ENCODE measurements at places on chromosomes 13 and 19.

DNA sequence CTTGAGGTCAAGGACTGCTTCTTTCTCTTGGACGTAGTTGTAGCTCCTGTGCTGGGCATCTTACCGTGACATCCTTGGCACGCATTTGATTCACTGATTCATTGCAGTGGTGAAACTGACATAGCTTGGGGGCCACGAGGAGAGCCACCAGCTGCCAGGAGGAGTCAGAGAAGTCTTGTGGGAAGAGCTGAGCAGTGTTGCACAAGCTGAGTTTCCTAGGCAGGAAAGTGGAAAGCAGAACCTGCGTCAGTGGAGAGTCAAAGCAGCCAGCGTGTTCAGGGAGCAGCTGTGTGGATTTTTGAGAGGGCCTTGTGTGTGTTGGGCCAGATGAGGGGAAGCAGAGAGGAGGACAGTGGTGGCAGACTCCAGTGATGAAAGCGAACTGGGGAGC lies 5.3 kb upstream of the GPR183 start:
- DNase-seq = no peak

- no peak for DNase-seq
These were observed 521.9 kb downstream of the KLF5 start for GRCh38 chr13:73580513-73581267.

- DNase-seq = no peak
These were observed 82.0 kb downstream of the FRY start for GRCh38 chr13:32113532-32113931.

DNA sequence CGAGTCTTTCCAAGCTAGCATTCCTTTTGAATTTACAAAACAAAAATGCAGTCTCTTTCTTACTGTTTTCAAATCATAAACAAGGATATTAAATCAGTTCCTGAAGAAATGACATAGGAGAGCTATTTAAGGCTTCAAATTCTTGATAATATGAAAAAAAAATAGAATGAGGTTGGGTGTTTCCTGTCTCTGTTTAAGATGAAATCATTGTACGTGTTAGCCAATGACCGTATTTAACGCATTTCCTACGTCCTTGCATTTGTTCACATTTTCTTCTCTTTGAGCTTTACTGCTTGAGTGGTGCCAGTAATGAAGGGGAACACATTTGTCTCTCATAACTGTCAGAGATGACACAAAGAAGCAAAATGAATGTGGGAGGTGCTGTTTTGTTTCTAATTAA lies 821.3 kb downstream of the DIAPH3 start:
- no peak for DNase-seq

GRCh38 chr13:27928353-27928804 lies 8.6 kb downstream of the PDX1 start:
- DNase-seq = no peak

DNA sequence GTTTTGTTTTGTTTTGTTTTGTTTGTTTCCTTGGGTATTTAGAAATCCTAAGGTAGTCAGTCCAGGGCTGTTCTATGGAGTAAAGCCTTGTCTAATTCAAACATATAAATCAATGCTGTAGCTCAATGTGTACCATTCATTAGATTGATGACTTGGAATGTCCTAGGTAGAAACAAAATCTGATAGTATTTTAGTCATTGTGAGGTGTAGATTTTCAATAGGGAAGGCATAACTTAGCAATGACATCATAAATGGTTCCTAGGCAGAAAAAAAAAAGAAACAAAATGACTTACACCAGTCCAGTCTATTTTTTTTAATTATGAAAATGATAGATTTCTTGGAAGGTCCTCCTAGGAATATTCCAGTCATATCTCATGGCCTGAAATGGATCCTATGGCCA lies 189.9 kb downstream of the SPRY2 start:
- no peak for DNase-seq

GRCh38 chr19:16076958-16077611 lies 790 bp downstream of the TPM4 start:
- DNase-seq = no peak

DNA sequence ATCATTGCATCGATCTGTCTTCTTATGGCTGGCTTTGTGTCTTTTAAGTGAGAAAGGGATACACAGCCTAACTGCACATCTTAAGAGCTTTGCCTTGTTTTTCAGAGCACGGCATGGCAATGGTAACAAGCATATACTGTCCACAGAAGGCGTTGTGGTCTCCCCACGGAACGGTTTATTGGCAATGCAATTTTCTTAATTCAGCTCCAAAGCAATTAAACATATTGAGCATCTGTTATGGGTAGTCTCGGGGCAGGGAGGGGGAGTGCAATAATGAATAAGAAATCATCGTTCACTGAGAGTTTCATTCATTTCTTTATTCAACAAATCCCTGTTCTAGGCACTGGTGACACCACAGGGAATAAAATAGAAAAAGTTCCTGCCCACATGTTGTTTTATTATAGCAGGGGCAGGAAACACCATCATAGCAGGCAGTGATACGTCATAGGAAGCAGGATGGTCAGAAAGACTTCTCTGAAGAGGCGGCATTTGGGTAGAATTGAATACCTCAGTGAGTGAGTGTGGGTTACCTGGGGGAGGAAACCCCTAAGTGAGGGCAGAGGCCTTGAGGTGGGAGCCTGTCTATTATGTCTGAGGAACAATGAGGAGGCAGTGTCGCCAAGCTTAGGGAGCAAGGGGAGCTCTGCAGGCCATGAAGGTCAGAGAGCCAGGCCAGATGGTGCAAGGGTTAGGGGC lies 185.7 kb upstream of the KL start:
- no peak for DNase-seq

GRCh38 chr13:36673838-36674326 lies at the start of gene SERTM1:
TSS of gene SERTM1 (plus strand) at chr13:36674020. CDS start at chr13:36695079, 21,059 bp downstream.
- no peak for DNase-seq

GRCh38 chr19:17216058-17216670 lies 1.0 kb downstream of the USE1 start:
- DNase-seq = no peak

GRCh38 chr13:92187378-92187989 lies 789.1 kb downstream of the GPC5 start:
- no peak for DNase-seq

GRCh38 chr13:63149375-63149774 lies 1733.7 kb upstream of the PCDH20 start:
- no peak for DNase-seq
